ENCODE measurements at places on chromosomes 13 and 19.

DNA sequence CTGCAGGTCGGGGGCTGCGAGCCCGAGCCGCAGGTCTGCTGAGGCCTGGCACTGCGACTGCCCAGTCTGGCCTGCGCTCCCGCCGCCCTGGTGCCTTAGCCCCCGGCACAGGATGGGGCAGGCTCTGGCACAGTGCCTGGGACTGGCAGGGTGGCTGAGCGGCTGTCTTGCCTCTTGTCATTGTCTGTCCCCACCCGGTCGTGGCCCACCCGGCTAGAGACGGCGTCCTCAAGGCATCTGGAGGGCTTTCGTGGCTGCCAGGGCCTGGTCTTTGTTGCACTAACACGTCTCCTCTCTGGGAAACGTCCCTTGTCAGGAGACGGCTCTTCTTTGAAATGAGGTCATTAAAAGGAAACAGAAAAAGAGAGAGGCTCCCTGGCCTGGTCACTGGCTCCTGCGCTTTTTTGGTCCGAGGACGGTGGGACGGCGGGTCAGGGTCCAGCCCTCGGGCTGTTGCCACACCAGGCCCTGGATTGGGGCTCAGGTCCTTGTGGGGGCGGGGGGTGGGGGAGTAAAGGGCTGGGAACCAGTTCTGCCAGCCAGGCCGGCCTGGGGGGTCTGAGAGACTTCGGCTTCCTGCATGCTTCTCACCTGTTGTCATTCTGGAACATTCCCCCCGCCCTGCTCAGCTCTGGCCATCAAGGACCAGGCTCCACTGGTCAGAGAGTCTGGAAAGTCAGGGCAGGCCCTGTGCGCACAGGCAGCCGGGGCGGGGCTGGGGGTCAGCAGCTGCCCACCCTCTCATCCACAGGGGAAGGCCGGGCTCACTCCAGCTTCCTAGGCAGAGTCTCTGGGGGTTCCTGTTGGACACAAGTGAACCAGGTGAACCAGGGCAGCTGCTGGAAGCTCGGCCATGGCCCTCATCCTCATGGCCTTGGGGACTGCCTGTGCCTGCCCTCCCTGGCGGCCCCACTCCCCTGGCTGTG, 6.2 kb upstream of the ZNF554 start:
- no peak for DNase-seq

DNA sequence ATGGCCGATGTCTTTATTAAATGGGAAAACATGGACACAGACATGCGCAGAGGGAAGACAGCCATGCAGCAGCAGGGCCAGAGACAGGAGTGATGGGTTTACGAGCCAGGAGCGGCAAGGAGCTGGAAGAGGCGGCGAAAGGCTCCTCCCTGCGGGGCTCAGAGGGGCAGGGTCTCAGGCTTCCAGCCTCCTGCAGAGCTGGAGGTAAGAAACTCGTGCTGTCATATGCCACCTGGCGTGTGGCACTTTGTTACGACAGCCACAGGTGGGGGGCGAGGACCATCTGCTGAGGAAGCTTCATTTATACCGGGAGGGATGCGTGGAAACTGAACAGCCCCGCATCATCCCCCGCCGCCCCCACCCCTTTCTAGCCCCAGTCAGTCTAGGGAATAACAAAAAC, 52.0 kb upstream of the SPACA7 start:
- no peak for DNase-seq

DNA sequence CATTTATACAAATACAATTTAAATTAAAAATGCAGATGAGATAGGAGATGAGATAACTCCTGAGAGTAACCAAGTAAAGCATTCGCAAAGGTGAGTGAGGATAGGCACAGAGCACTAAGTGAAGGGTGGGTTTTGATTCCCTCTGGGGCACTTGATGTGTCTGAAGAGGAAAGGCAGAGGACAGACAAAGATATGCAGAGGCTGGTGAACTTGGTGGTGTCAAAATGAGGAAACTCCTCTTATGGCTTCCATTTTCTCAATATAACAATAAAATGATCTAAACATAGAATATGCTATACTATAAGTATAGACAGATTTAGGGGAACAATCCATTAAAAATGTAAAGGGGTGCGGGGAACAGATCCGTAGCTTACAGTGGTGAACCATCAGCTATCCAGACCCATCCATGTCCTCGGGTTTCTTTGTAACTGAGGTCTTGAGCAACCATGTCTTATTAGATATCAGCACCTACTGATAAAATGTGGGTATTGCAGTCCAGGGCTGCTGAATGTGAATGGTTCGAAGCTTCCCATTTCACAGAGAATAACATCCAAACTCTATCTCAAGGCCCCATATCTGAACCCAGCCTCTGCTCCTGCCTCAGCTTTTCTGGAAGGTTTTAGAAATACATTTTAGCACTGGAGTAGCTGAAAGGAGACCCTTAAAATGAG, 73.9 kb upstream of the SLC10A2 start:
- DNase-seq = no peak

GRCh38 chr19:45446944-45447343, 20.9 kb upstream of the FOSB start:
- DNase-seq = no peak

DNA sequence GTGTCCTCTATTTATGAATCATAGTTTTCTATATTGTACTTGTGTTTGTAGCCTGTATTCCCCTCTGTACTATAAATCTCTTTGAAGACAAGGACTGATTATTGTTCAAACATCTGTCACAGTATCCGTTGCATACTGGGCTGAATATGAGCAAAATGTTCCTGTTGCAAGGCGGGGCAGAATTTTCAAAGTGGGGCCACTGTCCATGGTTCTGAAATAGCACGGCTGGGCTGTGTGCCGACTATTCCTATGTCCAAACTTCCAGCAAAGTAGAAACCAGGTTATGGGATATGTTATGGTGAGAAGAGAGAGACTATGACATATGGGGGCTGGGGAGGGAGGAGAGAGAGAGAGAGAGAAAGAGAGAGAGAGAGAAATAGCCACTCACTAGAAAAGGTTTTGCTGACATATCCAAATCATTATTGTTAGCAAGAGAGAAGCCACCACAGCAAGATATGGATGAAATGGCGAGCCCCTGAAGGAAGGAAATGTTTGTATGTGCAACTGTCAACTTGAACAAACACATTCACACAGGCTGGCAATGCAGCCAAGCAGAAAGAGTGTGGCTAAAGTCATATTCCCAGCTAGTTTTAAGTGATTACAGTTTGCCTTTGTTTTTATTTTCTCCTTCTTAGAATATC, 107.0 kb upstream of the GPR12 start:
- no peak for DNase-seq

GRCh38 chr19:16836115-16837034, 7.2 kb downstream of the SIN3B start:
- DNase-seq = no peak

DNA sequence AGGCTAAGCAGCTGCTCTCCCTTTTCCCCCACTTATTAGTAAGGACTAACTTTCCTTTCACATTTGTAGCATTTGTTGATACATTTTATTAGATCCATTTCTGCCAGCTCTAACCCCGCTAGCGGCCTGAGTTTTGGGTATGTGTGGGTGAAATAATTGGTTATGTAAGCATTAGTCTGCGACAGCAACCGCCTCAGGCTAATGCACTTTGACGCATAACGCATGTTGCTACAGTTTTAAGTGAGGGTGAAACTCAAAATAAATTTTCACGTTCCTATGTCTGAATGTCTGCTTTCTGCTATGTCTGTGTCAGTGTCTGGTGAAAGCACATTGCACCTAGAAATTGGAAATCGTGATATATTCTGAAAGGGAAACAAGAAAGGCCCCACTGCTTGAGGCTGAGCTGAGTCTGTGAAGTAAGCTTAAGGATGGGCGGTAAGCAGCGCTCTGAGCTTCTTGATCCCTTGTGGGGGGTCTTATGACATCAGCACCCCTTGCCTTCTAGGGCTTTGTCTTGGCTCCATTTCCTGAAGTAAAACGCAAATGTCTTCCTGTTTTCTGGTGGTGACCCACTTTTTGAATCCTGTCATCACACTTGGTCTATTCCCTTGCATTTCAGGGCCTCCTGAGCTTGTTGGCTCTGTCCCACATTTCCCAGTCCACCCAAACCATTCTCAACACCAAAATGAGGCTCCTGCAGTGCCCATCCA, 648.3 kb upstream of the ARGLU1 start:
- DNase-seq = no peak

- DNase-seq = no peak
Measured at GRCh38 chr13:78712831-78713230, 53.9 kb upstream of the OBI1 start.

GRCh38 chr13:73754727-73755292, 379.4 kb downstream of the KLF12 start:
- DNase-seq = peak; percentile 48

DNA sequence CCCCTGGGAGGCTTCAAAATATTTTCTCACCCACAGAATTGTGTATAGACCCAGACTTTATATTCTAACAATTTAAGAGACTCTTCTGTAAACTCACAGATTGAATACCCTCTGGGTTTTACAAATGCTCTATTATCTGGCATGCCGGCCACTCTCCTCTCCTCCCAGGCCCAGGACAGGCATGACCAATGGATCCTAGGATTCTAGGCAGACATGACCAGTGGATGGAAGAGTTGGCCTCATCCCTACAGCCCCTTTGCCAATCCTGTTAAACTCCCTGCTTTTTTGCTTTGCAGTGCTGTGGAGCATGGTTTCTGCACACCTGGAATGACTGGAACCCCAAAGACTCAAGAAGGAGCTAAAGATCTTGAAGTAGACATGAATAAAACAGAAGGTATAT, 5.8 kb downstream of the ACSBG2 start:
- DNase-seq = no peak

- no peak for DNase-seq
Measured at GRCh38 chr13:90577726-90578125, 769.8 kb upstream of the MIR17HG start.

- no peak for DNase-seq
Measured at GRCh38 chr13:28607187-28607955, 51.6 kb upstream of the POMP start.

DNA sequence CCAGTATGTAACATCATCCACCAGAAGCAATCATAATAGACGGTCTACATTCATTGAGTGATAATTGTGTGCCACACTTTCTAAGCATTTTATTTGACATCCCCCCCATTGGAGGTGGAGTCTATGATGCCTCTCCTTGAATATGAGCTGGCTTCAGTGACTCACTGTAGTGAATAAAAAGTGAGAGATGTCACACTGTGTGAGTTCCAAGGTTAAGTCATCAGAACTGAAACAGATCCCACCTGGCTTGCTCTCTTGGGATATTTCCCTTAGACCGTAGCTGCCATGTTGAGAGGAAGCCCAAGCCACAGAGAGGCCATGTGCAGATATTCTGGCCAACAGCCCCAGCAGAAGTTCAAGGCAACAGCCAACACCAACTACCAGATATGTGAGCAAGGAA, 12.6 kb downstream of the RTBDN start:
- no peak for DNase-seq

- DNase-seq = no peak
Measured at GRCh38 chr19:13622766-13623715, 116.8 kb upstream of the CACNA1A start.

DNA sequence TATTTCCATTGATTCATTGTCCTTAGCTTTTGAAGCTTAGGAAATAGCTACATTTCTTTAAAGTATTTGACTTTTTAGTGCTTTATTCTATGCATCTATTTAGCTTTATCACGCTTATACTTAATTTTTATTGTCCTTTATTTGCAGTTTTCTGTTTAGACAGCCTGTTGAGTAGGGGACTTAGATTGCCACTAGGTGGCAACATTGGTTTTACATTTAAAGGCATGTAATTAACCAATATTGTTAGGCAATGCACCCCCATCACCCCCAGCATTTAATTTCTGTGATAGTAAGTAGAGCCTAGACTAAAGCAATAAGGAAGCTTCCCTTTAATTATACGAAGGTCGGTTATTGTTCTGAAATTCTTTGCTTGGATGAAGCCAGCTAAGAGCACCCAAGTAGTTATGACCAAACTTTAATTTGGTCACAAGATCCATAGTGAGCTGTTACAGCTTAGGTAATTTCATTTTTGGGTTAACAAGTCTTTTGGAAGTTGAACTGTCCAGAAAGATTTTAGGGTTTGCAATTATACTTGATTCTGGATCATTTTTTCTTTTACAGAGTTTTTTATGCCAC, 36.5 kb downstream of the B3GLCT start:
- DNase-seq = no peak

GRCh38 chr13:41859565-41859964, 101.3 kb downstream of the VWA8 start:
- no peak for DNase-seq

DNA sequence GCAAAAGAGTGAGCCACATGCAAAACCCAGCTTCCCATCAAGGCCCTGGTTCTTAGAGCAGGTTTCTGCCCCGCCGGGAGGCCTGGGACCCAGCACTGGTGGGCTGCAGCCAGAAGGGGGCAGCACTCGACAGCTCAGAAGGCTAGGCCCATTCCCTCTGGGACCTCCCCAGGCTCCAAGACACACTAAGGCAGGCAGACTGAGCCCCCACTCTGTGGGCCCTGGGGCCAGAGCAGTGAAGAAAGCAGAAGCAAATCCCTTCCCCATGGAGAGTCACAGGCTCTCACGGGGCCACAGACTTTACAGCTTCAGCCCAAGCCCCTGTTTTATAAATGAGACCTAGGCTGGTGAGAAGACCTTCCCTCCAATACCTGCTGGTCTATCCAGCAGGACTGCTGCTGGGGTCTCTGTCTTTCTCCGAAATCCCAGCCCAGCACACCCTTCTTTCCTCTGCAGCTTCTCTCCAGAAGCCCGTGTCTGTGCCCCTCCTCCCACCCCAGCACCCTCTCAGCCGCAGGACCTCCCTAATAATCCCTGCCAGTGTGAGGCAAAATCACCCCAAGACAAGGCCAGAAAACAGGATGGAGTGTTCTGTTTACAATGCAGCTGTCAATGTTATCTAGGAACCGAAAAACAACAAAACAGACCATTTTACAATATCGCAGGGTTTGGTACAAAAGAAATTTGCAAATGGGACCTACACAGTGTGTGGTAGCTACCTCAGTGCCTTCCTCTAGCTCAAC, 109.3 kb downstream of the ABCC4 start:
- peak; percentile 53 for DNase-seq

- DNase-seq = peak; percentile 27
Measured at GRCh38 chr13:49214917-49215376, 5.2 kb upstream of the MLNR start.

- DNase-seq = no peak
Measured at GRCh38 chr19:49687566-49688316, 1.7 kb upstream of the ADM5 start.

DNA sequence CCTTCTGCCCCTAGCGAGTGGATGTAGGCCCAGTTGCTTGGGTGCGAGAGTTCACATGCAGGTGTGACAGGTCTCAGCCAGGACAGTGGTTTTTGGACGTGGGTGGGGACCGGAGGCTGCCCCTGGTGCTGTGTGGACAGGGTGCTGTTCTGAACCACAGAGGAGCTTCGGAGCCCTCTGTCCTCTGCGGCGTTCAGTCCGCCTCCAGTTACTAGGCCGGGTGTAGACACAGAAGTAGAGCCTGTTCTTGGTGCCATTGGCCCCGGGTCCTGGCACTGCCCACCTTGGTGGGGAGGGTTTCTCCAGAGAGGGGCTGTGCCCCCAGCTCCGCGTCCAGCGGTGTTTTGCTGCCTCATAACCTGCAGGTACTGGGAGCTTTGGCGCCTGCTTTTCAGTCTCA, 52.4 kb downstream of the MCF2L start:
- DNase-seq = no peak

- no peak for DNase-seq
Measured at GRCh38 chr13:59587971-59588716, 575.6 kb downstream of the DIAPH3 start.

GRCh38 chr19:6551607-6552450, 21.0 kb downstream of the TNFSF9 start:
- peak; percentile 46 for DNase-seq

GRCh38 chr13:38265132-38265497, 84.5 kb upstream of the UFM1 start:
- DNase-seq = no peak

GRCh38 chr19:6459262-6460098, at the start of gene SLC25A23:
Gene SLC25A23 (minus strand): TSS chr19:6459792. CDS start chr19:6459628, 164 bp downstream.
- DNase-seq = peak; percentile 54
